BE2C (cell line): ENCODE measurements at places on chromosomes 1 and 21.
A peak's percentile ranks its signal among the peaks of the same experiment; 100 is the strongest.

GRCh38 chr1:234600418-234601281, 9.3 kb downstream of the IRF2BP2 start:
- peak; percentile 60 for DNase-seq

- DNase-seq: no peak
Measured at GRCh38 chr1:2290595-2291510, 62.7 kb downstream of the SKI start.

GRCh38 chr1:232600424-232601258, 29.3 kb downstream of the SIPA1L2 start:
- DNase-seq: no peak

GRCh38 chr1:228668553-228669241, 66.6 kb upstream of the RHOU start:
- no peak for DNase-seq

DNA sequence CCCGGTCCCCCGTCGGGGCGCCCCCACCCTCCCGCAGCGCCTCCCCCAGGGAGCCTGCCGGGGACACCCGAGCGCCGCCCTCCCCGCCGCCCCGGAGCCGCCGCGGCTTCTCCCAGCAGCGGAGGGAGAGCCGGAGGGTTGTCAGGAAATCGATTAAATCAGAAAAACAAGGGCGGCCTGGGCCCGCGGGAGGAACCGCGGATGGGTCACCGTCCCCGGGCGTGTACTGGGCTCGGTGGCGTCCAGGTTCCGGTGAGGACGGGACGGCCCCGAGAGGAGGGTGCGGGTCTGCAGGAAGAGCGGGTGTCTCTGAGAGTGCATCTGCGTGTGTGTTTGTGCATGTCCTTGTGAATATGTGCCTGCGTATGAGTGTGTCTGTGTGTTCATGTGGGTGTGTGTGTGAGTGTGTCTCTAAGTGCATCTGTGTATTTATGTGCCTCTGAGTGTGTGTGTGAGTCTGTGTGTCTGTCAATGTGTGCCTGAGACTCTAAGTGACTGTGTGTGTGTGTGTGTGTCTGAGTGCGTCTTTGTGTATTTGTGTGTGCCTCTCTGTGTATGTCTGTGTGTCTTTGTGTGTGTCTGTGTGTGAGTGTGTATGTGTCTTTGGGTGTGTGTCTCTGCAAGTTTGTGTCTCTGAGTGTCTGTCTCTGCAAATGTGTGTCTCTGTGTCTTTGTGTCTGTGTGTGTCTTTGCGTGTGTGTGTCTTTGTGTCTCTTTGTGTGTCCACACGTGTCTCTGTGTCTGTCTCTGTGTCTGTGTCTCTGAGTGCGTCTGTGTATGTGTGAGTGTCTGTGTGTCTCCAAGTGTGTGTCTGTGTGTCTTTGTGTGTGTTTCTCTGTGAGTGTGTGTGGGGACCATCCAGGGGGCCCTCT, 1.1 kb downstream of the SPSB1 start:
- DNase-seq: no peak

DNA sequence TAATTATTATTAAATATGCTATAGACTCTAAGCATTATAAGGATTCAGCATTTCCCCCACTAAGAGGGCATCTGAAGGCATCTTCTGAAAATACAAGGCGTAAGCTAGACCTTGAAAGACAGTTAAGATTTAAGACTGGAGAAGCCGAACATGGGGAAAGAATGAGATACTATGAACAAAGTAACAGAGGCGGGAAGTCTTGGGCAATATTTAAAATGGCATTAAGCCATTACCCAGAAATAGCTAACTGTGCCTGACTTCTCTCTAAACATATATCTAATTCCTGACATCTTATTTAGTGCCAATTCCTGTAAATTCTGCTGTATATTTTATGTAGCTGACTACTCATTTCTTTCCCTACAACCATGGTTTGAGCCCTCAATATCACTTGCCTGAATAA, 20.9 kb downstream of the DPH5 start:
- no peak for DNase-seq

DNA sequence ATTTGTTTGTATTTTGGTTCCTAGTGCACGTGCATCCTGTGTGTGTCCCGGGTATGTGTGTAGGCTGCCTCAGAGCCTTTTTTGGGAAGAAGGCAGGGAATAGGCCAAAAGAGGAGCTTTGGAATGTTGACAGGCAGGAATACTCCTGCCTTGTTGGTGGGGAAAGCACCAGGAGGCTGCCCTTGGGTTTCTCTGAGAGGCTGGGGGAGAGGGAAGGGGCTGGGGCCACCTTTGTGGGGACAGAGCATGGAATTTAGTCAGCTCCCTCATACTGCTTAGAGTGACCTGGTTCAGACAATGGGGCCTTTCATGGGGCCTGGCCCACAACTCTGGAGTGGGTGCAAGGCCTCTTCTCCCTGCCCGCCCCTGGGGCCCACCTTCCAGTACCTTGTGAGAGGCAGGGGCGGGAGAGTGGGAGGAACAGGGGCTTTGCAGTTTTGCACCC, 31.3 kb downstream of the ACOT11 start:
- no peak for DNase-seq

- DNase-seq: no peak
Measured at GRCh38 chr1:14094611-14095400, 394.8 kb downstream of the PRDM2 start.

GRCh38 chr1:34928699-34929496, 552 bp downstream of the DLGAP3 start:
- no peak for DNase-seq

GRCh38 chr1:115426956-115427355, 88.9 kb upstream of the NGF start:
- no peak for DNase-seq
